ENCODE measurements at places on chromosomes 4 and X.

DNA sequence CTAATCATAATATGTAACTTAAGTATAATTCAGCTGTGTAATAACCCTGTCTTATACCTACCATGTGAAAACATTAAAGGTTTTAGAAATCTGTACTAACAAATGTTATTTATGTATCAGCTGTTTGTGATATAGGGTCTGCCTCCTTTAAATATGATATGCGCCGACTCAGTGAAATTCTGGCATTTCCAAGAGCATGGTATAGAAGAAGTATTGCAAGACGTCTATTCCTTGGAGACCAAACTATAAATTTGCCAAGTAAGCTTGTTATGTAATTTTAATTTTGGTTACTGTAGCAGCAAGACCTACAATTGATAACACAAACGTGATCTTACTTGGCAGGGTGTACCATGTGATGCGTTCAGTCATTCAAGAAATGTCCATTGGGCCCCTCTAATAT is 32.3 kb upstream of the ADAD1 start:
- no peak for DNase-seq

DNA sequence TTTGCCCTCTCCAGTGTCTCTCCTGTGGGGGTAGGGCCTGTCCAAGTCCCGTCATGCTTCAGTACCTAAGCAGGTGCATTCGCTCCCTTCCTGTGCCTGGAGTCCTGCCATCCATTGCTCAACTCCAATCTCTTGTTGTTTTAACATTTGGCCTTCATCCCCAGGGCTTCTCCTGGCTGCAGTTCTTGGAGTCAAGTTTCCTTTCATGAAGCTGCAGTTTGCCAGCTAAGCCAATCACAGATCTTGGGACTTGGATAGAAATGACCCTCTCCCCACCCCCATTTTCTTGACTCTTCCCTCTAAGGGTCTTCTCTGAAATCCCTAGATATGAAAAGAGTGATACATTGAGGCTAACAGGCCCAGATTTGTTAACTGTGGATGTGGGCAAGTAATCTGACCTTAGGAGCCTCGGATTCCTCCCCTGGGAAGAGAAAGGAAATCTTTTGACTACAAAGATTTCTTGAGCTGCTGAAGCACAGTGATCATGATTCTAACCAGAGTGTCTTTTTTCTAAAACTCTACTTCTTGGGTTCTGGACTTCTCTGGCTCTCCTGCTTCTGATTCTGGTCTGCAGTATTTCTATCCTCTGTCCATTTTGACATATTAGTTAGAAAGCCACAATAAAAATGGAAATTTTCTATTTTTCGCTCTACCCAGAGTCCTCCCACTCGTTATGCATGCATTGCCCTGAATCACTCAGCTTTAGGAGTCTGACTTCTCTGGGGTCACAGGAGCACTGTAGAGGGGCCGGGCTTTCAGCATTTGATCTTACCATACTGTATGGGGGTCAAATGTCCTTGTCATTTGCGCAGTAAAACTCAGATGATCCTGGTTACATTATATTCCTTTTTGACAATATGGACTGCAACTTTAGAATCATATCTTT is 61.0 kb downstream of the CHRNA9 start:
- DNase-seq: no peak

DNA sequence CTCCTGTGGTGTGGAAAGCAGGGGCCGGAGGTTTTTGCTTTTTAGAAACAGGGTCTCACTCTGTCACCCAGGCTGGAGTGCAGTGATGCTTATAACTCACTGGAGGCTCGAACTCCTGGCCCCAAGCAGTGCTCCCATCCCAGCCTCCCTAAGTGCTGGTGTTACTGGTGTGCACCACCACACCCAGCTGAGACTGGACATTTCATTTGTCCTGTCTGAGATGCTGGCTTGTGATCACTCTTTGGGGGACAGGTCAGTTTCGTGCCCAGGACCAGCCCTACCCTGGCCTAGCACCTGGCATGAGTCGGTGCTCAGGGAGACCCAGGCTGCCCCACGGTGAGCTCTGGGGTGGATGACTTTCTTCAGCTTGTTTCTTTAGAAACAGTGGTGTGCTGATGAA is 11.3 kb downstream of the PSAPL1 start:
- no peak for DNase-seq

GRCh38 chr4:143498021-143498420 is 15.5 kb upstream of the SMARCA5 start:
- DNase-seq: no peak

DNA sequence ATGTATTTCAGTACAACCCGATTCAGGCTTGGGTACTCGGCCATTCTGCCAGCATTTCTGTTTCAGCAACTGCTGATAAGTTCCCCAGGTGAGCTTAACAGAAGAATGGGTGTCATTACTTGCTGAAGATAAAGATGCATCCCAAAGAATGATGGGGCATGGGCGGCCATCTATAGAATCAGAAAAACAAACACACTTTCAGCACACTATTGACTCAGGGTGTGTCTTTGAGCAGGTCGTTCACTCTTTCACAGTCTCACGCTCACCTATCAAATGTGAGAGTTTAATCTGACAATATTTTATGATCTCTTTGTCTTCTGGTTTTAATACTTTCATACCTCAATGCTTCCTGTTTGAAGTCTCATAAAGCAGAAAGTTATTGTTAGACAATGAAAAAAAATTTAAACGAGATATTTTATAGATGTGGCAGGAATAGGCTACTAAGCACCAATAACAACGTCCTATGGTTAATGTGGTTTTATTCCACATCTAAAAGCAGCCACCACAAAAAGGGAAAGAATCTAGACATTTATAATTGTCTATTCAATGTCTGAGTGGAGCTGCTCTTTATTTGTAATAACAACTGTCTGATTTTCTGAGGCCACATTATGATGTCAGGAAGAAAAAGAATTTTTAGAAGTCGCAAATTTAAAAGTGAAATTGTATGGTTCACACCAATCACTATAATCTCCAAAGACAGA is 17.0 kb downstream of the GASK1B start:
- DNase-seq: no peak
